Endothelial cell of umbilical vein (primary cell): ENCODE measurements at places on chromosomes 3 and 15. TPM values are rescaled to one million over a fixed set of nuclear protein-coding genes. Genes with fewer than 3 reads are reported as not detected.

DNA sequence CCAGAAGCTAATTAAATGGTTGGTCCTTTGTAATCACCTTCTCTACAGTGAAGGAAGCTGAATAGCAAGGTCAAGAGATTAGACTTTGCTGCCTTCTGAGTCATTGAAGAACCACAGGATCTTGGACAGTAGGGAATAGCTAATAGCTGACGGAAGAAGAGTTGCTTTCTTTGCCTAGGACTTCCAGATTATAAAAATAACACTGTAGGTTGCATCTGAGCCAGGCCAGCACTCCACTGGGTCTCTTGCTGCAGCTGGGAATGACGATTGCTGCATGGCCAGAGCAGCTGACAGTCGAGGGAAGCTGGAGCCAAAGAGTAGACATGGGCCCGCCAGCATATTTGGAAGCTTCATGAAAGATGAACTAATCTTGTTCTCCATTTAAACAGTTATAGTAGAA lies 81.5 kb upstream of the KCNMB2 start:
- no peak for DNase-seq

- no peak for DNase-seq
Observed at GRCh38 chr15:56281145-56281544, 37.5 kb upstream of the RFX7 start.

- DNase-seq, result no peak
Observed at GRCh38 chr15:29554531-29554930, 267.7 kb downstream of the TJP1 start.

DNA sequence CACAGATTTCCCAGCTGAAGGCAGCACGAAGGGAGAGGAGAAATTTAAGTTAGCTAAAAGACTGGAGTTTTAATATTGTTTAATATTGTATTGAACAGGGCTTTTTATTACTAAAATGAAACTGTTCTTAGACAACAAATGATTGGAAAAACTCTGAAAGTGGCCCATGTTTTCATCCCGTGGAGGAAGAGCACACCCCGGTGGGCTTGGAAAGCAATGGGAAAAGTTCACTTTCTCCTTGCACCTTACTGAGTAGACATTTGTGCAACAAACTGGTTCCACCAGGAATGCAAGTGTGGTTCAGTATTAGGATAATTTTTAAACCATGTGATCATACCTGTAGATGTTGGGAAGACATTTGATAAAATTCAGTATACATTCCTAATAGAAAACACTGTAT lies 8.2 kb upstream of the ESYT3 start:
- no peak for DNase-seq

GRCh38 chr15:92979011-92979701 lies 79.0 kb downstream of the CHD2 start:
- DNase-seq, result no peak

- DNase-seq, result no peak
Observed at GRCh38 chr3:195609229-195609628, 25.5 kb upstream of the APOD start.

DNA sequence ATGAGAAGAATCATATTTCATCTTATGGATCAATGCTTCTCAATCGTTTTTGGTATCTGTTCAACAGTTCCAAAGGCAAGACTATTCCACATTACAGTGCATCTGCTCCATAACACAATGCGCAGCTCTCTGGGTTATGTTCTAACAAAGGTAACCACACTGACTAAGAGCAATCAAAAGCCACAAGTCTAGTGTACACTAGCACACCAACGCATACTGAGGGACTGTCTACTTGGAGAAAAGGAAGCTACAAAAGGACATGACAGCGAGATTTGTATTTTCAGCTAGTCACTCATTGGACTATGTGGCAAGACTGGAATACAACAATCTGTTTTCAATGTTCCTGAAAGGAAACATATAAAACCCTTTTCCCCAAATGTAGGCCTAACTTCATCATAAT lies 35.8 kb downstream of the SETD2 start:
- no peak for DNase-seq

- DNase-seq, result no peak
Observed at GRCh38 chr3:46664188-46664970, 29.1 kb downstream of the ALS2CL start.

DNA sequence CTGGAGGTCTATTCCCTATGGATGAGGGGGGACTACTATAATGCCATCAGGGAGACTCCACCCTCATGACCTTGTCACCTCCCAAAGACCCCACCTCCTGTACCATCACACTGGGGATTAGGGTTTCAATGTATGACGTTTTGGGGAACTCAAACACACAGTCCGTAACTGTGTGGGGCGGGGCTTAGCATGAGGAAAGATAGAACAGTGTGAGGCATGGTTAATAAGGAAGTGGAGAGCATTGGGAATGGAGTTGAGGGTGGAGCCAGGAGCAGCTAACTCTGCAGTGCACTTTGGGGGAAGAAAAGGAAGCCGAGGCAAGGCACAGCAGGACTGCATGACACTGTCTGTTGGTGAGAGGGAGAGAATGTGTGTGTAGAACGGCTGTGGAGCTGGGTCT lies 90.9 kb upstream of the AGBL1 start:
- DNase-seq, result no peak

DNA sequence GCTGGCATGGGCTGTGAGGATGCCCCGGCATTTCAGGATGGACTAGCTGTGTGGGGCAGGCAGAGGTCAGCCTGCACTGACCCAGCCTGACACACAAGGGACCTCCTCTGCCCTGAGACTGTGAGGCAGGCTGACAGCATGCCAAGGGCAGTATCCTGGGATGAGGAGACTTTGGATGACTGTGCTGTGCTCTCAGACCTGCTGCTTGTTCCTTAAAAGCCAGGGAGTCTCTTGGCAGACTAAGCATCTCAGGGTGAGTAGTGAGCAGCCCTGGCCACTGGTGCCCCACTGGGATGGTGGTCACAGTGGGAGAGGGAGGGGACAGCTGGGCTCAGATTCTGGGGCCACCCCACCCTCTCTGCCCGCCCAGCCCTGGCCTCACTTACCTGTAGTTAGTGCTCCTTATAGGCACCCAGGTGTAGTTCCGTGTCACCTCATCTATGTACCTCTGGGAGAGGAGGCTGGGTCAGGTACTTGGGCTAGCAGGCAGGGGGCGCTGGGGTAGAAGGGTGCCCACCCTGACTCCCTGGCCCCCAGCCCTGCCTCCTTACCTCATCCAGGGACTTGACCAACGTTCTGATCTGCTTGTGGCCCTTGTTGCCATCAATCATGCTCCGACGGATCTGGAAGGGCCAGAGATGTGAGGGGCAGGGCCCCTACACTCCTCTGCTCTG lies 16.1 kb upstream of the TMEM115 start:
- DNase-seq, result no peak

DNA sequence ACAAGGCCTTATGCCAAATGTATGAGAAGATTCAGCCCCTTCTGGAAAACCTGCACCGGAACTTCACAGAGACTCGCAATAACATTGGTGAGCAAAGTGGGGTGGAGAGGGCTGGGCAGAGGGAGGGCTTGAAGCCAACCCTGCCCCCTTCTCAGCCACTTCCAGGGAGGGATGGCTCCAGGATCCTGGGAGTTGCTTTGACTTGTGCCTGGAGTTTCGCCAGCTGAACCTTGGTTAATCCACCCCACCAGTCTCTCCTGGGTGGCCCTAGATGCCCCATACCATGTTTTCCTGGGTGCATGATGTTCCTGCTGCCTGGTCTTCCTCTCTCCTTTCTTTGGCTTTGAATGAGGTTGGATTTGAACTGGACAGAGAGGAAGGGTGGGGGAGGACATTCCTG lies 10.8 kb downstream of the TBC1D21 start:
- no peak for DNase-seq

- no peak for DNase-seq
Observed at GRCh38 chr3:16392065-16392464, 121.4 kb downstream of the RFTN1 start.

DNA sequence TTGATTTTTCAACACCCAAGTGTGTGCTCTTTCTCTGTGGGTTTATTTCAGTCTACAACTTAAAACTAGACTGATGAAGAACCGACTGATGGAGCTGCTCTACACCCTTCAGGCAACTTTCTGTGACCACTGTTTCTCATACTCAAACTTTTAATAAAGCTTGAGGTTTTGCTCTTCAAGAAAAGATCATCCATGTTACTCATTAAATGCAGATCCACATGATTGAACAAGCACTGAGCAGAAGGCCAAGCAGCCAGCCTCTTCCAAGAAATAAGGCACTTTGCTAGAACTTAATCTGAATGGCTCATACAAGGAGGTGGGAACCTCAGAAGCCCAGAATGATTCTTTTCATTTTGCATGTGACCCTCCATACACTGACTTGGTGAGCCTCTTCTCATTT lies 8.7 kb downstream of the SLC27A2 start:
- DNase-seq, result no peak

GRCh38 chr3:66267031-66267430 lies 46.2 kb downstream of the SLC25A26 start:
- DNase-seq, result no peak

DNA sequence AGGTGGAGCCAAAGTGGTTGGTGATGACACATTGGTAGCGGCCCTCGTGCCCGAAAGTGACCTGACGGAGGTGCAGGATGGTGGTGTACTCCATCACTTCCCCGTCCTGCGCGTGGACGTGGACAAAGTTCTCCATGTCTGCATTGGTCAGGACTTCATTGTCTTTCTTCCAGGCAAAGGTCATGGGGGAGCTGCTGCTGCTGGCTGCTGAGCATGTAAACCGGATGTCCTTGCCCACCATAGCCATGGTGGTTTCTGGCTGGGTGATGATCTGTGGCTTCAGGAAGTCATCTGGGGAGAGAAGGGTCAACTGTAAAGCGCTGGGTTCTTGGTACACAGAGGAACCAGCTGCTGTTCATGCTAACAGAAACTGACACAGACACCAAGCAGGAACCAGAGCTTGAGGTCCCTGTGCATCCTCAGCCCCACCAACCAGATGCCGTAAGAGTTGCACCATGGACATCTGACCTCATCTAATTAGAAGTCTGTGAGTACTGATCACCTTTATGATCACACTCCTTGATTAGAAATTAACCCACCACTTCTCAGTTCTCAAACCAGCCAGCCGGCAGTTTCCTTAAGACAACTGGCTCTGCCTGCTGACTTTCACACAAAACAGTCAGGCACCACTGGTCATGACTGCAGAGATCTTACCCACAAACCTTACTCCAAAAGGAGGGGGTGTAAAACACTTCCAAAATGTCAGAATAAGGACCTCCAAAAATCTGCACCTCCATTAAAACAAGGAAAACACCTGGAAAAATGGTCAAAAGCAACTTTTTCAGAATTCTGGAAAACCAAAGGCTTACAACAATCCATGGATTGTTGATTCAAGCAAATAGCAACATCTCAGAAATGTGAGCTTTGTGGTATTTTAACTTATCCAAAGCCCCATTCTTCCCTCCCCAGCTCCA lies 114.6 kb downstream of the LRIG1 start:
- DNase-seq, result no peak

- no peak for DNase-seq
Observed at GRCh38 chr3:143089965-143090364, 29.6 kb upstream of the CHST2 start.

- peak; percentile 82 for DNase-seq
Observed at GRCh38 chr3:196707566-196707965, 4.5 kb downstream of the CEP19 start.

GRCh38 chr3:177579419-177579818 lies 382.1 kb upstream of the TBL1XR1 start:
- no peak for DNase-seq

- DNase-seq, result peak; percentile 59
Observed at GRCh38 chr15:58472821-58473581, 41.2 kb downstream of the LIPC start.

GRCh38 chr3:58041826-58042324 lies 33.7 kb downstream of the FLNB start:
- DNase-seq, result peak; percentile 54

GRCh38 chr3:102123590-102124190 lies 274.4 kb downstream of the NFKBIZ start:
- no peak for DNase-seq

DNA sequence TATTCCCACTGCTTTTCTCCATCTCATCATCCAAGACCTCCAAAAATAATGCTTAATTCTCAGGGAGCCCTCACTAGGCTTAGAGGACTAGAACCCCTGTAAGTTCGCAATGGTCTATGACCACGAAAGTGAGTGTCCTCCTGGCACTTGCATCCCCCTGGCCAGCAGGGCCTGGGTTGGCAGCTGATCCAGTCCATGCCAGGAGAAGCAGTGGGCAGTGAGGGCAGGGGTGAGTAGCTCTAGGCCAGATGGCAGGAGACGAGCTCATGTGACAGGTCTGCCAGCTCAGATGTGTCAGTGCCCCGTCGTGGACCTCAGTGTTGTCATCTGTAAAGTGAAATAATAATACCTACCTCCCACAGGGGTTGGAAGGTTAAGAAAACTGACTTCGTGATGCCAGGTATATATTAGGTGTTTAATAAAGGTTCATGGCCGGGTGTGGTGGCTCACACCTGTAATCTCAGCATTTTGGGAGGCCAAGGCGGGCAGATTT lies 11.1 kb downstream of the GP5 start:
- no peak for DNase-seq

- no peak for DNase-seq
Observed at GRCh38 chr15:53512029-53512428, 247.4 kb downstream of the WDR72 start.

DNA sequence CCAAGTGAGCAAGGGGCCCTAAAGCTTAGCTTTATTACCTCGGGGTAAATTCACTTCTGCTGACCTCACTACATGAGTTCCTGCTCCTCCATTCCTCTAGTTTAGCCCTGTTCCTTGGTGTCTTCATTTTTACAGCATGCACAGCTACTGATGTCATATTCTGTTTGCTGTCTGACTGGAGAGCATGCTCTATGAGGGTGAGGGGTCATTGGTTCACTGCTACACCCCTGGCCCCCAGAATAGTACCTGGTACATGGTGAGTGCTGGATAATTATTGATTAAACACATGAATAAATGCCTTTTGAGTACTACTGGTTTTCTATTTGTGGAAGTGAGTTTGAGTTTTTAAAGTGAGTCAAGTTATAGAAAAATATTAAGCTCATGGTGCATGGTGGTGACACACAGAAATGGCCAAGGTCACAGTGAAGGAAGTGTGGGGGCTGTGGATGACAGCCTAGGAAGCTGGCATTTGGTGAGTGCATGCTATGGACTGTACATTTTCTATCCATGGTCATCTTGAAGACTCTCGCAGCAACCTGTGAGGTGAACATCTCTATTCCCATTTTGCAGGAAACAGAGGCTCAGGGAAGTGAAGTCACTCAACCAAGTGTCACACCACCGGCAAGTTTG lies 34.0 kb downstream of the RPLP1 start:
- no peak for DNase-seq

The ZNF662 gene
- total RNA-seq, result 0.83 and 4.3 TPM in 2 replicates

The NOP10 gene
- total RNA-seq, result 215 and 225 TPM in 2 replicates

The SHF gene
- total RNA-seq, result 5.2 and 5.6 TPM in 2 replicates

The GP9 gene
- not detected in 2 replicates for total RNA-seq

The GMPS gene
- 66.0 and 67.5 TPM in 2 replicates for total RNA-seq

The TLE3 gene
- 53.8 and 56.9 TPM in 2 replicates for total RNA-seq

The XXYLT1 gene
- 58.6 and 78.1 TPM in 2 replicates for total RNA-seq

The FGF7 gene
- total RNA-seq, result not detected in 2 replicates

The CCDC13 gene
- 0.82 and 1.2 TPM in 2 replicates for total RNA-seq

The SEMA3G gene
- 22.6 and 24.6 TPM in 2 replicates for total RNA-seq

The AMIGO3 gene
- total RNA-seq, result 0.21 TPM in 1 of 2 replicates, not detected in the other

The GATA2 gene
- 62.2 and 63.9 TPM in 2 replicates for total RNA-seq

The CCR4 gene
- total RNA-seq, result not detected in 2 replicates

The ANKRD63 gene
- total RNA-seq, result not detected in 2 replicates
